ENCODE measurements at places on chromosomes 12 and 14. TPM values are rescaled to one million over a fixed set of nuclear protein-coding genes. Genes with fewer than 3 reads are reported as not detected.

GRCh38 chr14:82897469-82898308 is 1364.0 kb upstream of the SEL1L start:
- H3K4me3 ChIP-seq: no peak overlapping the region
- no peak for DNase-seq
- H3K27ac ChIP-seq: no peak overlapping the region
- H3K4me1 ChIP-seq: no peaks in the 10 kb centered on the region
- no peaks in the 10 kb centered on the region for H3K27me3 ChIP-seq
- no peaks in the 10 kb centered on the region for H3K36me3 ChIP-seq

DNA sequence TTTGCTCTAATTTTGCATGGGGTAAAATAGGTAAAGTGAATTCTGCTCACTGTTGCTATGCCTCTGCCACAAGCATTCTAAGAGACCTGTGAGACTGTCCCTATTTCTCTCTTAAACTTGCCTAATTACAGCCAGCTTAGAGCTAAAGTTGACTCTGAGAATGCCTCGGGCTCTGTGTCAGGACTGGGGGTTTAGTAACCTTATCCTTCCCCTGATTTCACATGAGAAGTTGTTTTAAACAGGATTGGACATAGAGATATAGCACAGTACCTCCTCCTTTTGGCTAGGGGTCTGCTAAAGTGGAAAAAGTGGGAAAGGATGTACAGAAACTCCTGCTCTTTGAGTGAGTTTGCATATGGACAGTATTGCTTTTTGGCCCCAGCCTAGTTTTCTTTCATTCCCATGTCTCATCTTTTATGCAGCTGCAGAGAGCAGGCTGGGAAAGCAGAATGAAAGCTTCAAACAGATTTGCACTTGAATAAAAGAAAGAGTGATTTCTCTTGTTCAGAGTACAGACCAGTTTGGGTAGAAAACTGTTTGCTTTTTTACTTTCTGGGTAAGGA is 122.0 kb downstream of the RAD51B start:
- no peak for DNase-seq
- peaks cover 2% of the 10 kb centered on the region for H3K4me1 ChIP-seq
- no peak overlapping the region for H3K27ac ChIP-seq
- H3K4me3 ChIP-seq: no peak overlapping the region
- no peaks in the 10 kb centered on the region for H3K36me3 ChIP-seq

DNA sequence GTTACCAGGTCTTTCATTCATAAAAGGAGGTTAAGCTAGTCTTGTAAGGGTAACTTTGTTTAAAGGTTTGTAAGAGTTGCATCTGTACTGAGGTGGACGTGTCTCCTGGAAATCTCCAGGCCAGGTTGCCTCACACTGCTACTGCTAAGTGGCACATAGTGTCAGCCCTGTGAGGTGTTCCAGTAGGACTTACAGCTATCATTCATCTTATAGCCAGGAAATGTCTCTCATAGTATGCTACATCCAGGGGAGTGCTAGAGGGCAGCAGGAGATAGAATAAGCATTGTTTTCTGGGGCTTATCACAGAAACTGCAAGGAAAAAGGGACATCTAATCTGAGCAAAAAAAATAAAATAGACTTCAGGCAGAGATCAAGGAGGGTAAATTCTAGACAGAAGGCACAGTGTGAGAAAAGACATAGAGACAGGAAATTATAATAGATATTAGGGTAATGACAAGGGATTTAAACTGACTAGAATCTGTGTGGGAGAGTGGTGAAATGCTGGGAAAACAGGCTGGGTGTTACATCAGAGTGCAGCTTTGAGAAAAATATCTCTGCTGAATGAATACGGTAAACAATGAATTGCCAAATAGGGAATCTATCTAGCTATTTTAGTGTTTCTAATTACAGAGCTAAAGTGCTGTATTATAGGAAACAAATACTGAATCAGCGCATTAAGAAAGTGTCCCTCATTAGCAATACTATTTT is 205.1 kb upstream of the ABCD2 start:
- no peaks in the 10 kb centered on the region for H3K27me3 ChIP-seq
- H3K36me3 ChIP-seq: peaks cover 2% of the 10 kb centered on the region
- no peak for DNase-seq
- no peak overlapping the region for H3K4me3 ChIP-seq
- no peak overlapping the region for H3K27ac ChIP-seq
- no peaks in the 10 kb centered on the region for H3K4me1 ChIP-seq

DNA sequence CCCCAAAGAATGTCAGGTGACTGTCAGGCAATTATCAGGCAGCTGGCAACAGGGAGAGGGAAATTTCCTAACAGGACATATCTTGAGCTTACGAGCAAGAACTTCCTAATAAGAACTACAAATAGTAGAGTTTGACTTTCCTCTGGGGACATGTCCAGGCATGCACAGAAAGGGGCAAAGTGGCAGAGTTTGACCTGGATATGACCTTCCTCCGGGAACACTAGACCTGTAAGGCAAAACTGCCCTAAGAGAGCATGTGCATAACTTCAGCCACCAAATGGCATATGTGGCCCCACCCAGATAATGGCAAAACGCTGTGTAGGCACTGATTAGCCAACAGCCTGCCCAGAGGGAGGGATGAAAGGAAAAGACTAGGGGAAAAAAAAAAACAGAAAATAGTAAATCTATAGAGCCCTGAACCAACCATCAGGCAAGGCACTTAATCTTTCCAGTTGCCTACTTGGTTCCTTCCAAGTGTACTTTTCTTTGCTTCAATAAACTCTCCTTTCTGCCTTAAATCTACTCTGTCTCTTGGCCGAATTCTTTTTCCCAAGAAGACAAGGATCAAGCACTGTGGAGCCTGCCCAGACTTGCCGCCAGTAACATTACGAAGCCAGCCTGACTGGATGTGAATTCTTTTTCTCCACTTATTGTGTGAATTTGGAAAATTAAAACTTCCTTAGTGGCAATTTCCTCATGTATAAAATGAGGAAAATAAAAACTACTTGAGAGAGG is 164.1 kb downstream of the SPTSSA start:
- H3K27ac ChIP-seq: no peak overlapping the region
- DNase-seq: no peak
- H3K4me3 ChIP-seq: no peak overlapping the region
- no peaks in the 10 kb centered on the region for H3K4me1 ChIP-seq
- H3K27me3 ChIP-seq: peaks cover 4% of the 10 kb centered on the region

GRCh38 chr12:106078358-106079010 is 60.3 kb downstream of the NUAK1 start:
- no peaks in the 10 kb centered on the region for H3K36me3 ChIP-seq
- no peaks in the 10 kb centered on the region for H3K4me1 ChIP-seq
- H3K27ac ChIP-seq: no peak overlapping the region
- no peak overlapping the region for H3K4me3 ChIP-seq

DNA sequence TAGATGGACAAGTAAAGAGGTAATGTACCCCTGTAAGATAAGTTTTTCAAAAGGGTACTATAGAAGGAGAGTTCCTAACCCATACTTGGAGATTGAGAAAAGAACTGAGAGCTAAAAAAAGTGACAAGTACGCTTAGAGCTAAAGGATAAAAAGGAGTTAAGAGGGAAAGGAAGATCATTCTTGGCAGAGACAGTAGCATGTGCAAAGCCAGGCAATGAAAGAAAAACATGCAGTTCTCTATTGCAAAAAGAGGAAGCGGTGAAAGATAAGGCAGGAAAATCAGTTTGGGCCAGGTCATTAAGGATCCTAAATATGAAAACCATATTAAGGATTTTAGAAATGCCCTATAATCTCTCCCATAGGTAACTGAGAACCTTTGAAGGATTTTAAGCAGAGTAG is 500.4 kb upstream of the GARIN6 start:
- H3K4me3 ChIP-seq: no peak overlapping the region
- no peak overlapping the region for H3K27ac ChIP-seq
- no peaks in the 10 kb centered on the region for H3K36me3 ChIP-seq
- H3K4me1 ChIP-seq: no peaks in the 10 kb centered on the region
- no peak for DNase-seq

- no peaks in the 10 kb centered on the region for H3K27me3 ChIP-seq
- H3K36me3 ChIP-seq: peaks cover 11% of the 10 kb centered on the region
- no peak for DNase-seq
- H3K27ac ChIP-seq: no peak overlapping the region
- no peak overlapping the region for H3K4me3 ChIP-seq
Observed at GRCh38 chr12:103807561-103808238, 33.3 kb downstream of the NT5DC3 start.

DNA sequence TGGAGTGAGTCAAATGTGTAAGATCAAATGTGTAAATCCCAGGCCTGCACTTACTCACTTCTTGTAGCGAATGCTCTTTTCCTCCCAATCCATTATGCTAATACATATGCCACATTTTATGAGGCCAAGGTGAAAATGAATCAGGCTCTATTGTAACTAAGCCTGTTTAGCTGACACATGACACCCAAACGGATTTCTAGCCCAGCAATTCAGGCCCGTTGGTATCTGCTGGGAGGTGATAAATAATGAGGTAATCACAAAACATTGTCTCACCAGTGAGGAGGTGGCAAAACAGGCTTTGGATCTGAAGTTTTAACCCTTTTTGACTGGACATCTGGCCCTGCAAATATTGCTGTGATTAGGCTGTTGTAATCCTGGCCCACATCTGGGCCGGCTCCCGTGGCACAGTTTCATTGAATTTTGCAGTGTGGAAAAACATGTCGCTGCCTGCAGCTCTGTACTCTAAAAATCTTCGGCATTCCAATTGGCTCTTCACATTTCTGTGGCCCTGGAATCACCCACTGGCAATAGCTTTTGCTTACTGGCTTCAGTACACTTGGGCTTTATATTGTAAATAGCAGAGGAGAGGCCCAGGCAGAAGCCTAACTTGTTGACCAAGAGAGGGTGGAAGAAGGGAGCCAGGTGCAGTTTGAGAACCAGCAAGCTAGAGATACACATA is 106.1 kb downstream of the PAX9 start:
- no peak overlapping the region for H3K27ac ChIP-seq
- H3K27me3 ChIP-seq: no peaks in the 10 kb centered on the region
- no peak for DNase-seq
- H3K4me1 ChIP-seq: no peaks in the 10 kb centered on the region

DNA sequence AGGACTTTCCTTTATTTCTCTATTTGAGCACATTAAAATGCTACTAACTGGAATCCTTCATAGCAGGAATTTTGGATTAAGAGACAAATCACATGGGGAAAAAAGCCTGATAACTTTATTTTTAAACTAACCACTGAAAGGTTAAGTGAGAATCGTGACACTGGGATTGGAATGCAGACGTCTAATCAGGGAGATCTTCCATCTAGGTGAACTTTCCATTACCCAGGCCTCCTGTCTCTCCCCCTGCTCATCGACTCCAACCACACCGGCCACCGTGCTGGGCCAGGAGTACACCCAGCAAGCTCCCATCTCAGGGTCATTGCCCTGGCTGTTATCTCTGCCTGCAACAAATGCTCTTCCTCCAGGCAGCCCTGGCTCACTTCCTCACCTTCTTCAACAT is 19.0 kb downstream of the PTGER2 start:
- no peaks in the 10 kb centered on the region for H3K27me3 ChIP-seq
- peaks cover 21% of the 10 kb centered on the region for H3K36me3 ChIP-seq
- H3K27ac ChIP-seq: no peak overlapping the region
- no peak overlapping the region for H3K4me3 ChIP-seq

The ZC3H10 gene
- 7.2 TPM for total RNA-seq

The NCOR2 gene
- 110 TPM for total RNA-seq

The PRH2 gene
- total RNA-seq: not detected

The MGAT4C gene
- not detected for total RNA-seq

The SOAT2 gene
- 5.3 TPM for total RNA-seq

The ANG gene
- 0.87 TPM for total RNA-seq

Data from activated CD8-positive, alpha-beta T cell treated with anti-CD3 and anti-CD28 coated beads for 36 hours (primary cell).